ENCODE measurements at places on chromosomes 5 and 9.

GRCh38 chr9:91056917-91057316 is 255.3 kb downstream of the SYK start:
- DNase-seq = no peak

DNA sequence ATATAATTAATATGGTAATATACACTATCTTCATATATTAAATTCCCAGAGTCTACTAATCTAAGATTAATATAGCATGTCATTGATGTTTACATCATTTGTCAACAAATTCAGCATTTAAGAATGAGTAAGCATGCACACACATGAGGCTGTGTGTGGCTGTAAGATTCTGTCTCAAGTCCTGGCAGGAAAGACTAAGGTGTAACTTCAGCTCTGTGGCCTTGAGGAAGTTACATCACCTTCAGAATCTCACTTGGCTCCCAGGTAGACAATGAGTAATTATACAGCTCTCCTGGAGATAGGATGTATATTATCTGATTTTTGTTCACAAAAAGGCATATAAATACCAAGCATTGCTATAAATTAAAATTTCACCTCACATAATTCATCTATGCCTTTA is 119.4 kb upstream of the IQGAP2 start:
- DNase-seq = no peak

DNA sequence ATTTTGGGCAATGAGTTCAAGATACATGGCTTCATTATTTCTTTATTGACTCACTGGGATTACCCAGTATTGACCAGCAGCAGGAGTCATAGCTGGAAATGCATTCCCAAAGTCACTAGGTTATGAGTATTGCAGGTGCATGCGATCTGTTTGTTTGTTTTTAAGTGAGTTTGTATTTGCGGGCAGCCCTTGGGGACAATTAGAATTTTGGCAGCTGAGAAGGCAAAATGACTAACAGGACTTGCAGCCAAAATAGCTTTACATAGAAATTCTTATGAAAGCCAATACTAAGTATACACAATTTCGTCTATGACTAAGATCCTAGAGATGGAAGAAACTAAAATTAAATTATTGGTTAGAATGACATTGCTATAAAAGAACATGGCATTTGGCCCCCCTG is 18.1 kb upstream of the RGMB start:
- no peak for DNase-seq

- DNase-seq = no peak
These were observed 4.3 kb upstream of the RNF44 start for GRCh38 chr5:176541338-176542134.

DNA sequence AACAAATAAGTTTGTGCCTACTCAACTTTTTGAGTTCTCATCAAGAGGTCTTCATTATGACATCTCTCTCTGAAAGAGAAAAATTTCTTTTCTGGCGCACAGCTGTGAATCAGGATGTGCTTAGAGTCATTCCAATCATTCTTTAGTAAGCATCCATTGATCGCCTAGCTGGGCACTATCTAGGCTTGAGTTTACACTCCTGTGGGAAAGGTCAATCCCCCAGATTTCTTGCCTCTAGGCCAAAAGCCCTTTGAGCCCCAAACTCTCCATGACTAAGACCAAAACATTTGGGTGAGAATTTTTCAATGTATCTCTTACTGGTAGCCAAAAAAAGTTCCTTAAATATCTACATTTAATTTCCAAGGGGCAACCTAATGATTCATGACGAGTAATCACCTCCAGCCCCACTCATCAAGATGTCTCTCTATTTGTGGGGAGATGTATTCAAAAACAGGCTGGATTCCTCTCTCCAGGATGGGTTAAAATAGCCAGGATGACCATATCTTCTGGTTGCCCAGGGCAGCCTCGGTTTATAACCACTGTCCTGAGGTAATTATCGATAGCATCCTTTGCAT is 101.7 kb downstream of the GNA14 start:
- DNase-seq = no peak

DNA sequence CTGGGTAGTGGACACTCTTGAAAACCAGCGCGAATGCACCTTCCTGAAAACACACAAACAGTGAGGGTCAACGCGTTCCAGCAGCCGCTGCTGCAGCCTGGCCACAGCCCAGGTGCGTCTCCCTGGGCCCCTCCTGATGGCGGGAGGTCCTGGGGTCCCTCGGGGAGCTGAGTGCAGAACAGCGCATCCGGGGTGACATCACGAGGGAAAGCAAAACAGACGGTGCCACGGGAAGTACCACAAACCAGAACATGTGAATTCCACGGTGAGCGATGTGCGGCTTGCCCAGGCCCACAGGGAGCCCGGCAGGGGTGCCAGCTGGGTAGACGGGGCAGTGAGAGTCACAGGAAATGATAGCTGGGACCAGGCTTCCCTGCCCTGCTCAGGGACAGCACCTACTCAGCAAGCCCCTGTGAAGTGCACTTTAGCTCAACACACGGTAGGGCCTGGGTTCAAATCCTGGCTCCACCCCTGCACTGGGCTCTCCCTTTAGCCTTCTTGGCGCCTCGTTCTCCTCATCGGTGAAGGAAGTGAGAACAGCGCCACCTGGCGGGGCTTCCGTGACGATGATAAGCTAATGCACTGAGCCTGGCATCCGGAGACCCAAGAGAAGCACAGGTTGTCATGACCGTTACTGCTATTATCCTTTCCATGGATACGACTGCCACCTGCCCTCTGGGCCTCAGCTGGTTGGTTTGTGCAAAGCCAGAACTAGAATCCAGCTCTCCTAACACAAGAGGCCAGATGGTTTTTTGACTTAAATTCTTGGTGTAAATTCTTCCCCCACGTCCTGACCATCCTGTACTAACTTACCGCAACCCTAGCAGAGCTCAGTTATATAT is 24.6 kb downstream of the GFPT2 start:
- peak; percentile 54 for DNase-seq

DNA sequence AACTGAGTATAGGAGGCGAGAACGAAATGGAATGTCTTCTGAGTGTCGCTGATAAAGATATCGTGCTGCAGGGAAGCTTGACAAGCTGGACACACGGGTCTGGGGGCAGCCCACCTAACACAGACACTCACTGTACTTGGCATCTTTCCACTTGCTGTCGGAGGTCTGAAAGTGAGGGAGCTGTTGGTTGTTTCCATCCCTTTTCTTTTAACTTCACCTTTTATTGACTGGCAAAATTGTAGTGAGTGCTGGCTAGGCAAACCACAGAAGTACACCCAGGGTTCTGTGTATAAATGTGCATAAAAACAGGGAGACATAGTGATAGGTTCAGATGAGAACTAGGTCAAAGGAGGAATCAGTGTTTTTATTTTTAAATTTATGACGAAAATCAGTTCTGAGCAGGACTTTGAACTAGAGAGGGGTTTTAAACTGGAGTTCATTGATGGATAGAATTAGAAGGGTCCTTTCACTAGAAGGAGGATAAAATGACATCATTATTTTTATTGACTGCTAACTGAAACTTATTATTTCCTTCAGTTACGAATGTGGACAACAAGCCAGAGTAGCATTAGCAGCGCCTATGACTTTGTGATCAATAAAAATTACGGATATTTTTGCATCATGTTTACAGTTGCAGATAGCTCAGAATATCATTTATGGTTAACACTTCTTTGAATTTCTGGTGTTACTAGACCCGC is 817 bp downstream of the GAPVD1 start:
- DNase-seq = no peak

DNA sequence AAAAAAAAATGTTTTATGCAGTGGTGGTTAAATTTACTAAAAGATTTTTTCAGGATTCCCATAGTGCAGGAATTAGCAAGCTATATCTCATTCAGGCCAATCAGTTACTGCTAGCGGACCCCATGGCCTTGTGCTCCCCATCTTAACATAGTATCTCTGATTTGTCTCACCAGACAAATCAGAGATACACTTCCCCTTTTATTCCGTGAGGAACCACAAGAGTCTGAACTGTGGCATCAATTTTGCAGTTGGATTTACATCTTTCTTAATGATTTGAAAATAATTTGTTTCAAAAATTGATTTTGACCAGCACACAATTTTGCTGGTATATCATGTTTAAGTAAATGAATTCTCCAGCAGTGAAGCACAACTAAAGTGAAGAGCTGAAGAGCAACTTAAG is 17.9 kb downstream of the ITGA1 start:
- no peak for DNase-seq

DNA sequence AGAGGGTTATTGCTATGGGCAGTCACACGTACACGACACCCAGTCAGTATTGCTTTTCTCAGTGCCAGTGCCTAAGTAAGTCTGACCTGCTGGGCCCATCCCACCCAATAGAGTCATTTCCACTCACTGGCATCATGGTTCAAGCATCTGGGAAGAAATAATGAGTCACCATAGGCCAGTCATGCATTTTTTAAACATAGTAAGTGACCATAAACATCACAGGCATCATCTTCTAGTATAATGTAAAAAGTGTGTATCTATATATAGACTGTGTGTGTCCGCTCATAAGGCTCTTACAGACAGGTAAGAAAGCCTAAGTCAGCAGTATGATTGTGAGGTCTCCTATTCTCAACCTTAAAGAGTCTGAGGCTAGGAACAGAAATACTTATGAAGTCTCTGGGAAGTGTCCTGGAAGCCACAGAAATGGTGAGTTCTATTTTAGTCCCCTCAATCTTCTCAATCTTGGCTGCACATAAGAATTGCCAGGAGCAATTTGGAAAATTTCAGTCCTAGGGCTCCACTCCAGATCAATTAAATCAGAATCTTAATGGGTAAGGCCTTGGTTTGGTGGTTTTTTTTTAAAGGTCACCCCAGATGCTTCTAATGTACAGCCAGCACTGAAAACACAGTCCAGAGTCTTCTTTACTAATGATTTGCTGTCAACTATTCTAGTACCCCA is 65.2 kb downstream of the ZNF366 start:
- no peak for DNase-seq

GRCh38 chr5:168263121-168263520 is 28.3 kb upstream of the WWC1 start:
- no peak for DNase-seq

GRCh38 chr5:66987949-66988838 is 208.4 kb downstream of the CD180 start:
- peak; percentile 38 for DNase-seq

- DNase-seq = no peak
These were observed 121.1 kb upstream of the SLC12A2 start for GRCh38 chr5:127962491-127962890.

Data from midbrain (tissue), 1 donor.